ENCODE measurements at places on chromosomes 1 and 21. TPM values are rescaled to one million over a fixed set of nuclear protein-coding genes. Genes with fewer than 3 reads are reported as not detected.

Gene ACTL8
- total RNA-seq: 0.20 TPM

Gene TIAM1
- total RNA-seq: 96.7 TPM

DNA sequence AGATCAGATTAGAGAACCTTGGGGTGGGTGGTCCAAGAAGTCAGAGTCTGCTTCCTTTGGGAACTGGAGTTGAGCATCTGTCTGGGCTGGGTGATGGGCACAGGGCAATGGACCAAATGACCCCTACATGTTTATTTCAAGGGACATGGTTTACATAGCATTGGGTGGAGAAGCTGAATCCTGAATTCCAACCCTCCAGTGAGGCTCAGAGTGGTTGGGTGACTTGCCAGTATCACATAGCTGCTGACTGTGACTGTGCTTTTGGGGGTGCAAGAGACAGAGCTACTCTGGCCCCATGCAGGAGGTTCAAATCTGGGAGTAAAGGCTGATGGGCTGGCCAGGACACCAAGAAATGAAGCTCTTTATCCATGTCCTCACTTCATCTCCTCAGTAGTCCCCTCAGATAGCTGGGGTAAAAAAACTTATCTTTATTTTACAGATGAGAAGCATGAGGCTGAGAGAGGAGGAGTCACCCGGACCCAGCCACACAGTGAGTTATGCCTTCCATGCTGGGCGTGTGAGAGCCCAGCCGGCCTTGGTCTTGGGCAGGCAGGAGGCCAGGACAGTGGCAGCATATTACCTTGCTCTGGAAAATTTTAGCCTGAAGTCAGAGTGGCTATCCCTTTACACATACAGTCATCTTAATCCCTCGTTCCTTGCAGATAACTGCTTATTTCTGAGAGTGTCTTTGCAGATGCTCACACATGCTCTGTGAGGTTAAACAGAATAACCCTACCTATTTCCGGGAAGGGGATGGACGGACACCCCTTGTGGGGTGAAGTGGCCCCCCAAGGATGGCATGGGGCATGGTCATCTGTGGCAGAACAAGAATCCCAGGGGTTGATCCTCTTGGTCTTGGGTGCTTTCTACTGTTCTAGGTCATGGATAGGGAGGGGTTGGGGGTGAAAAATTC, 2.8 kb upstream of the SERINC2 start:
- ATAC-seq: no peak

DNA sequence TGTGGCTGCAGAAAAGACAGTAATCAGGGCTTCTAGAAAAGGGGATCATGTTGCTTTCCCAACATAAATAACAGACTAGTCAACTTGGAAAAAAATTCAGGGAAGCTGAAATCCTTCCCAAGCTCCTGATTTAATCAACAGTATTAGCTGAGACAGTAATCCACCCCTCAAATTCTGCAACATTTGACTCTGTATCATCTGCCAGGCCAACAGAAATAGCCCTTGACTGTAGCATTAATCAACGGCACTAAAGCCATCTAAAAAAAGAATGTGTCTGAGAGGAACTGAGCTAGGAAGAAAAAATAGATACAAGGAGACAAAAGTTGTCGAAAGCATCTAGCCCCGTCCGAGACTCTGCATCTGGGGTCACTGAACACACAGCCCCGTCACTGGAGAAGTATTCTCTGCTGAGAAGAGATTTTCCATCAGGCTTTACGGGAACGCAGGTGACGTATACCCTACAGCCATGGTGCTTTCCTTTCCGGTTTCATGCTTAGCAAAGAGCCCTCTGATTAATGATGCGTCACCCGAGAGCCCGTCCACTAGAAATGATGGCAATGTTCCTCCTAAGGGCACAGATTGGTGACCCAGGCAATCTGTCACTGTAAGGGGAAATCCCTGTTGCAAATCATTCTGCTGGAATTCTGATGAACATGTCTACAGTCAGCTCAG, 42.1 kb upstream of the TP53BP2 start:
- peak; percentile 100 for ATAC-seq
